CD4-positive, alpha-beta T cell treated with Interleukin-17A for 4 hours (primary cell): ENCODE measurements at places on chromosomes 6 and 20.
A peak's percentile ranks its signal among the peaks of the same experiment; 100 is the strongest.

DNA sequence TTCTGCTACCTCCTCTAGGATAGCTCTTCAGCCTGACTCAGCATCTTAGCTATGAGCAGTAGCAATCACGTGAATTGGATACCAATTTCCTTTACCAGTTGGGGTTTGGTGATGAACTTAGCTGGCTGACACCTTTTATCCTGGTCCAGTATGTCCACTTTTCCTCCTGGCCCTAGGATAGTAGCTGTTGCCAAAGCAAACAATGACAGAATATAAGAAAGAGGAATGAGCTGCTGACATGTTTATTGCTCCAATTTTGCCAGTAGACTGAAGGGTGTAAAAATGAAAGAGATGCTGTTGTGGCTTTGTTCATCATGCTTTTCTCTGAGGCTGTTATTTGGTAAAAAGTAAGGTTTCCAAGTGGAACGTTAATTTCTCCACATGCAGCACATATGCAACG is 168.3 kb upstream of the JAG1 start:
- no peak for DNase-seq

GRCh38 chr6:54695815-54696214 is 150.8 kb upstream of the FAM83B start:
- DNase-seq, result no peak

GRCh38 chr20:24762371-24762770 is 186.7 kb upstream of the CST7 start:
- DNase-seq, result no peak

DNA sequence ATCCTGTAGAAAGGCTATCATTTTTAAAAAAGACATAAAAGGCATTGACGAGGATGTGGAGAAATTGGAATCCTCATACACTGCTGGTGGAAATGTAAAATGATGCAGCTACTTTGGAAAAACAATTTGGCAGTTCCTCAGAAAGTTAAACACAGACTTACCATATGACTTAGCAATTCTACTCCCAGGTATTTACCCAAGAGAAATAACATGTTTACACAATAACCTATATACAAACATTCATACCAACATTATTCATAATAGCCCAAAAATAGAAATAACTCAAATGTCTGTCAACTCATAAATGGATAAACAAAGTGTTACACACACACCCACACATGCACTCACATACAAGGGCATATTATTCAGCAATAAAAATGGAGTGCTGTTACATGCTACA is 23.4 kb upstream of the CEP85L start:
- DNase-seq, result no peak

DNA sequence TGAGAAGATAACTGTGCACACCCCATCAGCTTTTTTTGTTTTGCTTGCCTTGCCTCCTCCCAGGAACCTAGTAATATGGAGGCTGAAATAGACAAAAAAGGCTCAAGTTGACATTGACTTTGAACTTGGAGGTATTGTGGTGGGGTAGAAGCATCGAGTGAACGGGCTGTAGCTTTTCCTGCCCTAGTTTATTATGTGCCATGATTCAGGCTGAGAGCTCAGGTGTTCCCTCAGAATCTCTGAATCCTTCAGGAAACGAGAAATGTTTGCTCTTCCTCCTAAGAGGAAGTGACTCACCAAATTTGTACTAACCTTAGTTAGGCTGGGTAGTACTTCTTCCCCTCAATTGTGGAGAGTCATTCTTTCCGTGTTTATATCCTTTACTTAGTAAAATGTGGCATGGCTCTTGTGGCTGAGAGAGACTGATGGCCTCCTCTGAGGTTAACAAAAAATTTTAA is 98.8 kb downstream of the SASH1 start:
- DNase-seq, result no peak

- peak; percentile 68 for DNase-seq
Measured at GRCh38 chr20:63628246-63628975, 1.5 kb upstream of the GMEB2 start.

- no peak for DNase-seq
Measured at GRCh38 chr6:6680526-6680925, 92.0 kb downstream of the LY86 start.

DNA sequence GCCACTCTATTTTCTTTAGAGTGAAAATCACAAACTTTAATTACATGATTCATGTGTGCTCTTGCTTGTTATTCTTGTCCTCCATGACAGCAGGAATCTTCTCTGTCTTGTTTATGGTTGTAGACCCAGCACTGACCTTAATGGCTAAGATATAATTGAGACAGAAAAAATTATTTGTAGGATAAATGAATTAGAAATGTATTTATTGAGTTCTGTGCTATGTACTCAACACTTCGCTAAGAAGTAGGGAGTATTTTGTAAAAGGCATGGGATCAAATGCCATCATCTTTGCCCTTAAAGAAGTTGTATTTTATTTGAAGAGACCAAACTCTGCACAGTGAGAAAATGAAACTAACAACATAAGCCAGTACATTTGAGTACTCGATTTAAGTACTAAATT is 71.2 kb downstream of the CBLN4 start:
- DNase-seq, result no peak

- DNase-seq, result no peak
Measured at GRCh38 chr6:82492134-82492533, 128.5 kb downstream of the TPBG start.

DNA sequence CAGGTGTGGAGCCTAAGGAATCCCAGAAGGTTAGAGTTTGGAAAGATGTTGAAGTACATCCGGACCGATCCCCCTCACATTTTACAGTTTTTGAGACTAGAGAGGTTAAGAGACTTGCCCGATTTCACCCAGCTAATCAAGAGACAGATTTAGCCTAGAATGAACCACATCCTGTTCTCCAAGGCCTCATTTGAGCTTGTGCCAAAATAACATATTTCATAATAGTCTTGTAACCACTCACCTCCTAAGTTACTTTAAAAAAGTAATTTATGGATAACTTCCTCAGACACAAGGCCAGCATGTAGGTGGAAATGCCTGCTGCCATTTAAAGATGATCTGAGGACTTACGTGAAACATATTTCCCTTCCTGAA is 39.8 kb upstream of the ARHGAP18 start:
- peak; percentile 31 for DNase-seq

DNA sequence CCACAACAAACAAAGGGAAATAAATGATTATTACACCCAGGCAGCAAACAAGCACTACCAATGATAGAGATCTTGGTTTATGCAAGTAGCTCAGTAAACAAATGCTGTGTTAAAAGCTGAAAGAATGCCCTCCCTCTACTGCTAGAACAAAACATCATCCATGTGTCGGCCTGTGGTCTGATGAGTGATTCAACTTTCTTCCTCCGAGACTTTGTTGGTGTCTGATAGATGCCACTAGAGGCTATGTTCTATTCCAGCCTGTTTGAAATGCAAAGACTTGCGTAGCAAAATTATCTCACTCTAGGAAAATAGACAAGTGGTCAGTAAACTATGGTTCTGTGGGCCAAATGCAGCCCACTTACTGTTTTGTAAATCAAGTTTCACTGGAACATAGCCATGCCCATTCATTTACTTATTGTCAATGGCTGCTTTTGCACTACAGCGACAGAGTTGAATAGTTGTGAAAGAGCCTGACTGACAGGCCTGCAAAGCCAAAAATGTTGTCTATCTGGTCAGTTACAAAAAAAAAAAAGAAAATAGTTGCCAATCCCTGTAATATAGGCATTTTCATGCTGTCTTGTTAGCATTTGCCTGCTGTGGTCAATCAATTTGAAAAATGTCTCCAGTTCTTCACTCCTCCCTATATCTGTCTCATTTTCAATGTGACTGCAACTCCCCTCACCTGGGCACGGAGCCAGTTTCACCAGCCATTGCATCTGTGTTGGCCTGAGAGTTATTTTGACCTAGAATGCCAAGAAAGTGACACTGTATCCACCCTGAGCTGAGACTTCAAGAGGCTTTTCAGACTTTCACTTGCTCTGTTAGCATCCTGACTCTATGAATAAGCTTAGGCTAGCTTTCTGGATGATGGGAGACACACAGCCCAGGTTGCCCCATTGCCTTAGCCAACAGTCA is 544.6 kb upstream of the BTBD3 start:
- DNase-seq, result no peak

GRCh38 chr20:54029176-54029575 is 41.2 kb downstream of the BCAS1 start:
- no peak for DNase-seq

DNA sequence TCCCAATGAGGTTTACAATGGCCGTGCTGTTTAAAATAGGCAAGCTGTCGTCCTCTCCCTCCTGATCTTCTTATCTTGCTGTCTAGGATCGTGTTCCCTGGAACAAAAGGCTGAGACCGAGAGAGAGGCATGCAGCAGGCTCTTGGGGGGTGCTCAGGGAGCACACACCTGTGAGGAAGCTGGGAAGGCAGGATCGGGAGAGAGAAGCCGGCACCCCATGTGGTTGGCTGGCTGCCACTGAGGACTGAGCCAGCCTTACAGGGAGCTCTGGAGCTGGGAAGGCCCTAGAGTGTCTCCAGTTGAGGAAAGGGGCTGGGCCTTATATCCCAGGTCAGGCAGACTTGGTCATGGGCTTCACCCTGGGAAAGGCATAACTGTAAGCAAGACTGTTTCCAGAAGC is 184.2 kb downstream of the LY86 start:
- DNase-seq, result no peak

- DNase-seq, result no peak
Measured at GRCh38 chr20:11249683-11250082, 575.9 kb upstream of the JAG1 start.

DNA sequence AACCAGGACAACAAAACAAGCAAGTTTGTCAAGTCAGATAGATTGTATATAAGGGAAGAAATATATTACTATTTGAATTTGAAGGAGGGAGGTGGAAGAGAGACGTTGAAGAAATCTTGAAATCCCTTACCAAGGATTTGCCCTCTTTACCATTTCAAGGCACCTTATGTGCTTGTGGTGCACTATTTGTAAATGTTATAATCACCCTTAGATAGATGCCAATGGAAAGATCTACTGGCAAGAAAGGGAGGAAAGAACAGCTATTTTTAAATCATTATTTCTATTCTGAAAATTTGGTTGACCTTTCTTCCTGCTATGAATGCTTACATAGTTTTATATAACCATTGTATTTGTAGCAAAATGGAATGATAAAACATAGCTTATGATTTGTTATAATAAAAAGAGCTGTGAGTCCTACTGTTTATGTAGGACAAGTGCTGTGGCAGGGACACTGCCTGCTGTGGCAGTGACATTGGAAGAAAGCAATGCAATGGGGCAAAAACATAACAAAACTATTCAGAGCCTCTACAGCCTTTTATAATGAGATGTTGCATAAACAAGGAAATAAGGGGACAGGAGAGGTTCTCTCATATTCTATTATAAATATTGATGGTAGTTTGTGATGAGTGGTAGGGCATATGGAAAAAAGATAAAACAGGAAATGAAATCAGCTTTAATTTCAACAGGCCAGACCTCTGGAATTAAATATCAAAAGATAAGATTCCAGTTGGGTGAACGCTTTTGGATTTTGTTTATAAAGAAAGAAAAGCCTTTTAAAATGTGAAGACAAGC is 1145.2 kb upstream of the GJE1 start:
- DNase-seq, result no peak

DNA sequence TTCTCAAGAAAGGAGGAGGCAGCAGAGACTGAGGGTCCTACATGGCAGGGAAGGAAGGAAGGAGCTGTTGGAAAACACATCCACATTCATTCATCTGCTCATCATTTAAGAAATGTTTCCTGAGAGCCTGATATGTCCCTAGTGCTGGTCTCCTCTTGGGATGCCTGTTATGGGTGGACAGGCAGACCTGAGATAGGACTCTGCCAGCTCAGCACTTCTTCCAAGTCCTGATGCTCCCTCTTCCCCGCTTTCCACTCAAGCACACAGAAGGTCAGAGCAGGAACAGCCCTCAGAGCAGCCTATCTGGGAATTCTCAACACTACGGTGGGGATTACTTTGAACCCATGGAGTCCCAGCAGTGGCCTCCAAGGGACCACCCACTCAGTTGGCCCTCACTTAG is 8.0 kb upstream of the SIRPD start:
- DNase-seq, result no peak

- DNase-seq, result no peak
Measured at GRCh38 chr6:56984361-56984760, 29.5 kb downstream of the BEND6 start.

GRCh38 chr20:33568868-33569801 is 79.2 kb downstream of the CBFA2T2 start:
- no peak for DNase-seq

- no peak for DNase-seq
Measured at GRCh38 chr6:73558624-73559398, 38.0 kb upstream of the EEF1A1 start.

- peak; percentile 6 for DNase-seq
Measured at GRCh38 chr6:3318821-3319540, 60.2 kb downstream of the PSMG4 start.

DNA sequence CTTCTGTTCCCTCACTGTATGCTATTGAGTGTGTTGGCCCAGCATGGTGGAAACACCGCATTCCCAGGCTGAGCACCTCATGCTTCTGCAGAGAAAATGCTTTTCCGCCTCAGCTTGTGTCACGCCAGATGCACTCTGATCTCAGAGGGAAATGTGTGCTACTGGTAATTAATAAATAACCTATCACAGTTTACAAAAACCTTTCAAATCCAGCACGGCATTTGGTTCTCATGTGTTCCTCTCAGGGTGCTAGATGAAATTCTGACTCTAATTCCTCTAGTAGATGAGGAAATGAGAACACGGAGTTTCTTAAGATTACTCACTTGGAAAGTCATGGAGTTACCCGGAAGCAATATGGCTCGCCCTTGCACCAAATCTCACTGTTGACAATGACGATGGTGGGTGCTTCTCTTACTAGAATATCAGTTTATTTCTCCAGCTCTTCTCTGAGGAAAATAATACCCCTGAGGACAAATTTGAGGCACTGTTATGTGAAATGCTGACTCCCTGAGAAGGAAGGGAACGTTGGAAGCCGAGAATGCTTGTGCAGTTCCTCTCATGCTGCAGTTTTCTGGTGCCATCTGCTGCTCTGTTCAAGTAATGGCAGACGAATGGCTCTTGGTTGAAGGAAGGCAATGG is 116.6 kb downstream of the RNF144B start:
- peak; percentile 49 for DNase-seq

GRCh38 chr6:20700375-20700774 is 166.1 kb downstream of the CDKAL1 start:
- DNase-seq, result no peak

- DNase-seq, result no peak
Measured at GRCh38 chr6:54083287-54083686, 28.0 kb upstream of the MLIP start.
